ENCODE measurements at places on chromosomes 6 and 20. TPM values are rescaled to one million over a fixed set of nuclear protein-coding genes. Genes with fewer than 3 reads are reported as not detected.

The PTCRA gene
- total RNA-seq, result not detected

The OLIG3 gene
- total RNA-seq, result not detected

DNA sequence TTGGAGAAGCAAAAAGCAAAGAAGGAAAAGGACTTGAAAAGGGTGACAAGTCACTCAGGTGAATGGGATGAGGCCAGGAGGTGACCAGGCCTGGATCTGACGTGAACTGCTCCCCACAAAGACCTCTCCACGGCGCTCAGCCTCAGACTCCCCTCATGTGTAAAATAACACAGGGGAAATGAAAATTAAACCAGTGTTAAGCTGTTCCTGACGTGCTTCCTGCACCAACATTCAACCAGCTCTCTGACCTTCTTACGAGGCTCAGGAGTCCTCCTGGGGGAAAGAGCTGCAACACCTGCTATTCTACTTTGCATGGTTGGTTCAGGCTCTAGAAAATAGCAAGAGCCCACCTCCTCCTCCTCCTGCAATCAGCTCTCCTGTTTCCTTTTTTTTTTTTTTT, 256.7 kb downstream of the ATXN1 start:
- DNase-seq, result no peak

DNA sequence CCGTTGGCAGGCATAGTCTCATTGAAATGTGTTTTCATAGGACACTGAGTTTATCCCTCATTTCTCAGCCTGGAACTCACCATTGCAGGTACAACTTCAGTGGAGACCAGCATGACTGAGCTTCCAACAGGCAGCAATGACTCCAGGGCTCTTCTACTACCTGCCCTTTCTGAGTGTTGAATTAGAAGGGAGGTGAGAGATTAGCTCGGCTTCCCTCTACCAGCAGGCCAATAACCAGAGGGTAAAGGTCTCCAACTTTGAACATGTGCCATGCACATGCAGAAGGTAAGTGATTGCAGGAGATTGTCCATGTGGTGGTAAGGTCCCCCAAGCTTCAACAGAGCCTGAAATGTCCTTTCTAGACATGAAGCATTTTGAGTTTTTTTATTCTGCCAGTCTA, 233.8 kb upstream of the SUPT3H start:
- no peak for DNase-seq

- DNase-seq, result no peak
Observed at GRCh38 chr20:55646851-55647250, 358.5 kb downstream of the CBLN4 start.

DNA sequence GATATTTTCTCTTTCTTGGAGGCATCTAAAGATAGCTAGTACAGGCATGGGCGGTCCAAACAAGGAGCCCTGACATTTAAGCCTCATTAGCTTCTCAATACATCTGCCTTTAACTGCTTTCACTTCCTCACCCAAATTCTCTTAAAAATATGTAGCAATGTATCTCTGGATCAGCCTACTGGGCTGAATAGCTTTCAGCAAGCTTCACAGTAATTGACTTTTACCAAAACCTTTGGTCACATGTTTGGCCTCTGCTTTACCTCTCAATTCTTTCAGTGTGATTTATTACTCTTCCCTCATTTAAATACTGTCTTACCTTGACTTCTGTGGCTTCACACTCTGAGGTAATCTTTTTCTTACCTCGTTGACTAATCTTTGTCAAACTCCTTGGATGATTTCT, 1618.1 kb downstream of the GRIK2 start:
- no peak for DNase-seq

DNA sequence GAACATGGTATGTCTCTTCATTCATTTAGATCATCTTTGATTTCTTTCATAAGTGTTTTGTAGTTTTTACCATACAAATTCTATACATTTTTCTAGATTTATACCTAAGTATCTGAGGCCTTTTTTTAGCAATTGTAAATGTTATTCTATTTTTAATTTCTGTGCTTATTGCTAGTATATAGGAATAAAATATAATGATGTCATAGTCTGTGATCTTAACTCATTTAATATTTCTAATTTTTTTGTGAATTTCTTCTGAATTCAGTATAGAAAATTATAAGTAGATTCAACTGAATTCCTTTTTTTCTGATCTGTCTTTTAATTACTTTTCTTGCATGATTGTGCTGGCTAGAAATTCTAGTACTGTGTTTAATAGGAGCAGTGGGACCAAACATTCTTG, 520.6 kb downstream of the NKAIN2 start:
- no peak for DNase-seq
